ENCODE measurements at places on chromosomes 13 and 19.

DNA sequence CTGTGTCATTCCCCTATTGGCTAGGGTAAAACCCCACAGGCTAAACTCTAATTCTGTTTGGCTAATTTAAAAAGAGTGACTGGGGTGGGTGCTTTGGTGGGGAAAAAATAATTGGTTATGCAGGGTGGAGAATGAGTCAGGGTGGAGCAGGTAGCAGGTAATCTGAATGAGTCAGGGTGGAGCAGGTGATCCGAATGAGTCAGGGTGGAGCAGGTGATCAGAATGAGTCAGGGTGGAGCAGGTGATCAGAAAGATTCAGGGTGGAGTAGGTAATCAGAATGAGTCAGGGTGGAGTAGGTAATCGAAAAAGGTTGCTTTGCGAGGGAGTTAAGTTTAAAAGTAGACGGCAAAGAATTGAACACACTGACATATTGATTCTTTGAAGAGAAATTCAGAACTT, 1218.8 kb upstream of the ATXN8OS start:
- no peak for DNase-seq

GRCh38 chr13:36769126-36769525, 49.9 kb upstream of the RFXAP start:
- DNase-seq = no peak

DNA sequence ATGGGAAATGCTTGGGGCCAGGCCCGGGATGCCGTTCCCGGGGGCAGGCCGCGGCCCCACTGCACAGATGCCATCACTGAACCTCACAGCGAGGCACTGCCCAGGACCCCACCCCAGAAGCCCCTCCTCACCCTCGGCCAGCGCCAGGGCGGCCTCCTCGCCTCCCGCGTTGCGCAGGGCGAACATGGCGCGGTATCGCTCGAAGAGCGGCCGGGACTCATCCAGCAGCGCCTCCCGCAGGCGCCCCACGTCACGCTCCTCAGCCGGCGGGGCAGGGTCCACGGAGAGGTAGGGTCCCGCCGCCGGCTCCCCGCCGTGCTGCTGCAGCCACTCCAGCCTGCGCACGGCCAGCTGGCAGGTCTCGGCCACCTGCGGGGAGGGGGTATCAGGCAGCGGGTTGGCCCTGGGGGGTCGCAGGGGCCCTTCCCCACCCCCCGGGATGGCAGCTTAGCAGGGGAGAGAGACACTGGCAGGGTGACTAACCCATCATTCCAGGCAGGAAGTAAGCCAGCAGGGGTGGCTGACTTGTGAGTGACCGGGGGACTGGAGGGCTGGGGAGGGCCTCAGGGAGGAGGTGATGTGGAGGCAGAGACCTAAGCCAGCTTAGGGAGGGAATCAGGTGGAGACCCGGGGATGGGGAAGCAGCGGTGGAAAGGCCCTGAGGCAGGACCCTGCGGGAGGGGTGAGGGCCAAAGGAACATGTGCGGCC, 8.2 kb downstream of the DOHH start:
- DNase-seq = no peak

- no peak for DNase-seq
Measured at GRCh38 chr19:16207063-16207462, 9.4 kb downstream of the AP1M1 start.

DNA sequence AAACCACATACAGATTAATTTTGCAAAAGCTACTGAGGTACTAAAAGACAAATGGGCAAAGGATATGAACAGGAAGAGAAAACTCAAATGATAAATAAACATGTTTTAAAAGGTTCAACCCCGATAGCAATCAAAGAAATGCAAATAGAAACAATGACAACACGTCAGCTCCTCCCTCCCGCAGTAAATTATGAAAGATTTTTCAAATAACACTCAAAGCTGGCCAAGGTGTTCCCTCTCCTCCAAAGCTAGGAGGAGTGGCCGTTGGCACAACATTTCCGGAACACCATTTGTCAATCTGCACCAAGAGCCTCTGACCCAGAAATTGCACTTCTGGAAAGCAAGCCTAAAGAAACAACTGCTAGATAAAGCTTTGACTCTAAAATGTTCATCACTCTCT, 28.3 kb downstream of the INSR start:
- DNase-seq = no peak

- no peak for DNase-seq
Measured at GRCh38 chr19:33193865-33194362, at the start of gene LRP3. Gene LRP3 (plus strand): TSS chr19:33194330. CDS start chr19:33194786, 456 bp downstream.

- no peak for DNase-seq
Measured at GRCh38 chr19:11887234-11887610, 360 bp upstream of the ZNF69 start.

DNA sequence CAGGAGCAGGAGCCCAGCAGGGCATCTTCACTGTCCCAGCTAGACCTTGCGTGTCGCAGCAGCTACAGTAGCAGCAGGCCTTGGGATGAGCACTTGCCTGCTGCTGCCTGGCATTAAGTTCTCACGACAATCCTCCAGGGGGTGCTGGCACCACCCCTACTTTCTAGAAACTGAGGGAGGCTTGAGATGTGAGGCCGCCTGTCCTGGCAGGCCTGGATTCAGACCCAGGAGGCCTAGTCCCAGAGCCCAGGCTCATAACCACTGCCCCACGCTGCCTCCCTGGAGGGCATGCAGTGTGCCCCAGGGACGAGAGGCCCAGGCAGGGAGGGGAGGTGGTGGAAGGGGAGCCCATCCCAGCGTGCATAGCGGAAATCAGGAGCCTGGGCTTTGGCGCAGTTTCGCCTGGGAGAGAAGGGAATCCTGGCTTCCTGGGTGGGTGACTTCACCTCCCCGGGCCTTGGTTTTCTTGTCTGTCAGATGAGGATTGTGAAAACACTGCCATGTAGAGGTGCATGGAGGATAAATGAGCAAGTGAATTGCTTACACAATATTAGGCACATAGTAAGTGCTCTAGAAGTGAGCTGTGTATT, 26.1 kb downstream of the PPP5C start:
- DNase-seq = no peak

GRCh38 chr13:111508164-111508870, 187.9 kb downstream of the TEX29 start:
- DNase-seq = no peak

- no peak for DNase-seq
Measured at GRCh38 chr13:50831512-50831911, 12.0 kb downstream of the DLEU7 start.

GRCh38 chr19:13012690-13013608, 17.7 kb downstream of the NFIX start:
- DNase-seq = no peak

DNA sequence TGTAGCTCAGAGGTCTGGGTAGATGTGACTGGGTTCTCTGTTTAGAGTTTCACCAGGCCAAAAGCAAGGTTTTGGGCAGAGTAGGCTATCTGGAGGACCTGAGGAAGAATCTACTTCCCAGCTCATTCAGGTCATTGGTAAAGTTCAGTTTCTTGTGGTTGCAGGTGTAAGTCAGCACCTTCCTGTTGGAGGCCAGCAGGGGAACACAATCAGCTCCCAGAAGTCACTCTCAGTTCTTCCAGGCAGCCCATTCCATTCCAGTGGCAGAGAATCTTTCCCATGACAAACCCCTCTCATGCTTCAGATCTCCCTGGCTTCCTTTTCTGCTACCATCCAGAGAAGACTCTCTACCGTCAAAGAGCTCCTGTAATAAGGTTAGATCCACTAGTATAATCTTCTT, 176.2 kb upstream of the UFM1 start:
- no peak for DNase-seq

- no peak for DNase-seq
Measured at GRCh38 chr19:19448238-19448544, 42.7 kb downstream of the GATAD2A start.

DNA sequence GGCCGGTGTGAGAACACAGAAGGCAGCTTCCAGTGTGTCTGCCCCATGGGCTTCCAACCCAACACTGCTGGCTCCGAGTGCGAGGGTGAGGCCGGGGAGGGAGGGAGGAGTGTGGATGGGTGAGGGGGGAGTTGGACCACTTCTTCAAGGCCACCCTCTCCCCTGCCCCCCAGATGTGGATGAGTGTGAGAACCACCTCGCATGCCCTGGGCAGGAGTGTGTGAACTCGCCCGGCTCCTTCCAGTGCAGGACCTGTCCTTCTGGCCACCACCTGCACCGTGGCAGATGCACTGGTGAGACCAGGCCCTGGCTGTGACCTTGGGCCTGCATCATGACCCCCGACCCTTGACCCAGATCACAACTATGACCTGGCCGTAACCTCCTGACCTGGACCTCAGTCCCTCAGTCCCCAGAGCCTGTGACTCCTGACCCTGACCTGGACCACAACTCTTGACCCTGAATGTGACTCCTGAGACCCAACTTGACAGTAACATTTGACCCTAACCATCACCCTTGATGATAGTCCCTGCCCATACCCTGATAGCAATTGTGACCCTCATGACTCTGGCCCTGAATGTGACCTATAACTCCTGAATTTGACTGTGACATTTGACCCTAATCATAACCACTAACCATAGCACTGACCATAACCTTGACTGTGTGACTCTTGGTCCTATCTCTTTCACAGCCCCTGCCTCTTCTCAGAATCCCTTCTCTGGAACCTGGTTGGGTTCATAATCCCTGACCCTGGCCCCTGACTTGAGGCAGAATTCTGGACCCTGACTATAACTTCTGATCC, 10.9 kb downstream of the LTBP4 start:
- DNase-seq = no peak

GRCh38 chr19:55913643-55914268, 18.4 kb downstream of the NLRP13 start:
- no peak for DNase-seq

DNA sequence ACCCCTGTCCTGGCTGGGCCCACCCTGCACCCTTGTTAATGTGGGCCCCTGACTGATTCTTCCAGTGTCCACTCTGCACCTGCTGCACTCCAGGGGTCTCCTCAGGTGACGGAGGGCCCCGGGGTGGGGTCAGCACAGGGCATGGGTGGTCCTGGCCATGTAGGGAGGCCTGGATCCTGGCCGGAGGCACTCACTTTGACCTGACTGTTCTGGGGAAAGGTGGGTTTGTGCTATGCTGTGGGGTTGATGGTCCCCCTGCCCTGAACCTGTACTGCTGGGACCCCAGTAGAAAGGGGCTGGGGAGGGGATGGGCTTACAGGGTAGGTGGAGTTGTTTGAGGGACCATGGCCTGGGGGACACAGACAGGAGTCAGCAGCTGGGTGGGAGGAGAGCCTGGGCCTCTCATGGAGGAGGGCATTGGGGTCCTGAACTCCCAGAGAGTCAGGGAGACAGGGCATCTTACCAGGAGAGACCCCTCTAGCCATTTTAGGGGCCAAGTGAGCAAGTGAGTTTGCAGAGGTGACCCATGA, 25.8 kb upstream of the CEACAM1 start:
- DNase-seq = no peak

DNA sequence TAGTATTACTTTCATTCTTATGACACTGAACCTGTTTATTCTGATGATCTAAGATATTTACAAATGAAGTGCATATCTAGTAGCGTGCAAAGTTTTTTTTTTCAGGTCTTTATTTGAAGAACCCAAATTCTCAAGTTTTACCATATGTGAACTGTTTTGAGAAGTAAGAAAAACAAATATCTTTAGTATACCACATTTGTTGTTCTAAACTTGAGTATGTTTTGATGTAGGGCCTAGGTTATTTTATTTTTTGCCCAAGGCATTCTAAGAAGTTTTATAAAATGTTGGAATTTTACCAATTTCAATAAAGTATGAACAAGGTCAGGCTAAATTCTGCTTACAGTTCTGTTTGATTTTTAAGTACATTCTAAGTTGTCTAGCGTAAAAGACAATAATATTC, 213.5 kb downstream of the PCCA start:
- DNase-seq = no peak

DNA sequence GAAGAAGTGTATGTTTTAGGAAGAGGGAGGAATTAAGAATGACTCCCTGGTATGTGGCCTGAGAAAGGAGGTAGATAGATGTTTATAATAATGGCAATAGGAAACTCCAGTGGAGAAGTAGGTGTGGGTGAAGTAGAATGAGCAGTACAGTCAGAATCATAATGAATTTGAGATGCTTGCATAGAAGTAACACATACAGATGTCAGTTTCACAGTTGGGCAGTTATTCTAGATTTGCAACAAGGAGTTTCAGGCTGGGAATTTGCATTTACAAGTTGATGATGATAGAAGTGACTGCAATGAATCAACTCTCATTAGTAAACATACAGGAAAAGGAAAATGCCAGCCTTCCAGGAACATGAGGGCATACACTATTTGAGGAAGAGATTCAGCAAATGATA, 149.0 kb downstream of the SLITRK1 start:
- DNase-seq = no peak

- DNase-seq = no peak
Measured at GRCh38 chr19:48963371-48964204, 1.5 kb upstream of the FTL start.

DNA sequence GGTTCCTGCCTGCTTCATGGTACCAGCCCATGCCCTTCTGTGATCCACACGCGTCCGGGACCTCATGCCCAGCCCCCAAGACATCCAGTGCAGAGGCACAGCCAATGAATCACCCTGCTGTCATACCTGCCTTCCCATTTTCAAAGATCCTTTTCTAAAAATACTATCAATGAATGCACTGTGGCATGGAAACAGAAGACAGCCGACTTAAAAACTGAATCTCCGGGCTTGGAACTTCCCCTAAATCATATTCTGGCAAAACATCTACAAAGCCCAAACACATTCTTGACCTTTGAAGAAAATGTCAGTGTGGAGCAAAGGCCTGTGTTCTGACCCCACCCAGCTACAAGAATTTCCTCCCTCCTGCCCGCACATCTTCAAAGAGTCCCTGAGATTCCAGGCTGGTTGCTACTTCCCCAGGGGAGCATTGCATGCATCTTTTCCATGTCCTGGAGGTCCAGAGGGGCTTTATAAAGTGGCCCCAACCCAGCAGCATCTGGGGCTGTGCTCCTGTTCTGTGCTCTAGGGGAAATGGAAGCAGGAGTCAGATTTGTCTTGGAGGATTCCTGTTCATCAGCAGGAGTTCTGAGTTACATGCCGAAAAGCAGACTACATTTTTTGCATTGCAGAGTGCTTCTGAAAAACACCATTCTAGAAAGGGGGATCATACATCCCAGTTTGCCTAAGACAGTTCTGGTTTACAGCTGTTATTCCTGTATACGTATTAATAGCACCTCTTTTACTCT, 135.2 kb downstream of the USP12 start:
- DNase-seq = no peak

DNA sequence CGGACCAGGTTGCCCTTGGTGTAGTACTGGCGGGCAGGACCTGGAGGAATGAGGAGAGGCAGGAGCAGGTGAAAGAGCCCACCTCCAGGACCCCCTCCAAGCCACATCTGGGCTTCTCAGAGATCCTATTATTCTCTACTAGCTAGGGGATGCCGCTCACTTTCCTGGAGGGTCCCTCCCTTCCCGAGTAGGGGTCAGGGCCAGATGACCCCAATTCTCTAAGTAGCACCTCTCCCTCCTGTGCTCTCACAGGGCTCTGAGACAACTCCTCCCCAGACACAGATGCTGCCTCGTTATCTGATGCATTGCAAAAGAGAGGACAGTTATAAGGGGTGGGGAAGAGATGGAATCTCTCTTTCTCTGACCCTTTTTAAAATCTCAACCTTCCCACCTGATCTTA, 22.9 kb downstream of the GP6 start:
- no peak for DNase-seq
